ENCODE measurements at places on chromosomes 11 and 22.

GRCh38 chr11:119000906-119001305, 3.0 kb downstream of the CENATAC start:
- no peak for DNase-seq

GRCh38 chr11:66437979-66438503, 607 bp downstream of the MRPL11 start:
- DNase-seq, result no peak

- DNase-seq, result peak; percentile 58
Measured at GRCh38 chr22:45163099-45163450, 650 bp upstream of the NUP50 start.

DNA sequence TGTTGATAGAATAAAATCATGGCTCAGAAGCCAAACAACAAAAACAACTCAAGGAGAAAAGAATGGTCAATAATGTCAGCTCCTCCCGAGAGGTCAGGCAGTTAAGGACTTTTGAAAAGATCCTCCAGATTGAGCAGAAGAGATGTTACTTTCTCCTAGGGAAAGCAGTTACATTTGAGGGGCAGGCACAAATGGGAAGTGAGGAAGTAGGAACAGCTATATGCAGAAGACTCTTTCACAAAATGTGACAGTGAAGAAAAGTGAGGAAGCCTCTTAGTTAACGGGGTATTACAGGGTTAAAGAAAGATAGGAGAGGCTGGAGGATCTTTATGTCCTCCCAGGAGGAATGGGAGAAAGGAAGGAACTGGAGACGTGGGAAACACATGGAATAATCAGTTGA, 3.4 kb downstream of the DCHS1 start:
- no peak for DNase-seq

DNA sequence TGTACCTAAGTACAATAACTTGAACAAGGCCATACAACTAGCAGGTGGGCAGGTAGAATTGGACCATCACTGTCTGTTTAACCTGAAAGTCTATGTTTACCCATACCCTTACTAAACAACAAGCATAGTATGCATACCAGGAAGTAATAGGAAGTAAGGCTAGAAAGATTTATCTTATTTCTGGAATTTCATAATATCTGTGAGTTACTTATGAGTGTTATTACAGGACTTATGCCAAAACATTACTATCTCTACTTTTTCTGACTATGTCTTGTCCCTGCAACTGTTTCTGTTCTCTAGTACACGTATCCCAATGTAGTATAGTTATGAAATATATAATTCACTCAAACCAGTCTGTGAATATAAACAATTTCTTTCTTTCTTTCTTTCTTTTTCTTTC, 1400.8 kb upstream of the TENM4 start:
- DNase-seq, result no peak

DNA sequence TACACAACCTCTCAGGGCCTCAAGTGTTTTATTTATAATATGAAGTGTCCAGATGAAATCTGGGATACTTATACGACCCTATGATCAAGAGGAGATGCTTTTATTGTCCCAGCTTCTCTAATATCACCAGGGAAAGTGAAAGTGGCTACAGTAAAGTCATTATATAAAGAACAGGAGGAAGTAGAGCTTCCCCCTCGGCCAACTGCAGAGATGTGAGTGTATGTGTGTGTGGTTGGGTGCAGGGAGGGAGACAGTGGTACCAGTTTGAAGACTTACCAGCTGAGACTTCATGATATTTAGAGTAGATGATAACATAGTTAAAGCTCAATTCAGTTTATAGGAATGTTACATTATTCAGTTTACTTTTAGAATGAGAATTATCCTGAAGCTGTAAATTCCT, 373.6 kb upstream of the DDI1 start:
- no peak for DNase-seq

- DNase-seq, result no peak
Measured at GRCh38 chr22:38781033-38781432, 12.9 kb downstream of the DNAL4 start.

DNA sequence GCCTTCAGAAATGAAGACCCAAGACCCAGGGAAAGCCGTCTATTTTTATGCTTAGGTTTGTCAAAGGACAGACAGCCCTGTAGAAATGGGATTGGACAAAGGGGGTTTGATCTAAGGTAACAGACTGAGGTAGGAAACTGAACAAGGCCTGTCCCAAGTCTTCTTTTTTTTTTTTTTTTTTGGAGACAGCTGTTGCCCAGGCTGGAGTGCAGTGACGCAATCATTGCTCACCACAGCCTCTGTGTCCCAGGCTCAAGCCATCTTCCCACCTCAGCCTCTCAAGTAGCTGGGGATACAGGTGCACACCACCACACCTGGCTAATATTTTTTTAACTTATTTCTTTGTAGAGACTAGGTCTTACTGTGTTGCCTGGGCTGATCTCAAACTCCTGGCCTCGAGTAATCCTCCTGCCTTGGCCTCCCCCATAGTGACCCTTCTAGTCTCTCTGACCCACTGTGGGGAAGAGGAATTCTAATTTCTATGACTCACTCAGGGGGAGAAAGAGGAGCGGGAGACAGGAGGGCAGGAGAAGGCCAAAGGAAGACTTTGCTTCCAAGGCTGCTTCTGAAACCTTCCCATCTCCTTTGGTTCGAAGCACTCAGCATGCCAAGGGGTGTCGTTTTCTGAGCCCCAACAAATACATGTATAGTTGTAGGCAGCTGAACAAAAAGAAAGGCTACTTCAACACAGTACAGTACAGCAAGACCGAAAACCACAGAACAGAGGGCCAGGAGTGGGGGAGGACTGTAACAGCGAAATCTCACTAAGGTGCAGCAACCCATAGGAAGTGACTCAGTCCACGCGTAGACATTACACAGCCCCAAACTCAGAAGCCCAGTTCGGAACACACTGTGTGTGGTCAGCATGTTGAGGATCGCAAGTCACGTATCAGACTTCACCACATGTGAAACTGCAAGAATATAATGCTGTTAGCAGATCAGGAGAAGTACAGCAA, 872 bp downstream of the TMA7B start:
- DNase-seq, result peak; percentile 55

DNA sequence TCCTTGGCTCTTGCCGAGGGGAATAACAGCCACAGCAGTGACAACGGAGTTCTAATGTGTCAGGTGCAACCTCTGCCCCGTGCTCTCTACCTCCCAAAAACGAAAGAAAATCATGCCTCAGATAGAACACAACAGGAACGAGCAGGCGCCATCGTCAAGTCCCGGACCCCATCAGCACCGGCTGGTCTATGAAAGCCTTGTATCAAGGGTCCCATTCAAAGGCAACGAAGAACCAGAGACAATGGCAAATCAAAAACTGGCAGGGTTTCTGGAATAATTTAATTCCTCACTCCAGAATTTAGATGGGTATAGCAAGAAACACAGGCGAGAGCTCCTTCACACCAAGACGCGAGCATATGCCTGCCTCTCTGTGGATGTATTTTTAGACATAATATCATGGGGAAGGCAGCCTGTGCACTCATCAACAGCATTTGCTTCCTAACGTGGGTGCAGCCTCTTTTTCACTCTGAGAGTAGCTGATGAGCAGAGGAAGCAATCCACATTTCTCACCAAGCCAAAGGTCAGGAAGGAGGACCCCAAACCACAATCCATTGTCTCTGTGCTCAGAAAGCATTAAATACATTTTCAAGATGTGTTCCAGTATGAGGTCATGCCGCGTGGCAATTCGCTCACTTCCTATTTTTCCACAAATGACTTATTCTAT, 193.4 kb upstream of the BLID start:
- DNase-seq, result no peak

- no peak for DNase-seq
Measured at GRCh38 chr22:29165321-29166060, 40.2 kb upstream of the EMID1 start.

- DNase-seq, result peak; percentile 81
Measured at GRCh38 chr11:107565219-107565937, at the start of gene ALKBH8. Gene ALKBH8, minus strand, starts transcription at chr11:107565735. Its CDS starts 4,842 bp downstream, at chr11:107560893.

GRCh38 chr11:1987024-1987423, 10.6 kb downstream of the H19 start:
- DNase-seq, result no peak

DNA sequence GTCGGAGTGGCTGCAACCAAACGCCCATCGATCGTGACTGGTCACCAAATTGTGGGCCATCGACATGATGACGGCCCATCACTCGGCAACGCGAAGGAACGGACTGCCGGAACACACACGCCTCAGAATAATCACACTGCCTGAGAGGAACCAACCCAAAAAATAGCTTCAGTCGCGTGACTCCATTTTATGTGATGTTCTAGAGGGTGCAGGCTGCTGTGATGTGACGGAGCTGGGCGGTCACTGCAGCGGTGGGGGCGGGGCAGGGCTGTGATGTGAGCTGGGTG, 174.6 kb downstream of the CTTN start:
- DNase-seq, result no peak

GRCh38 chr11:93849751-93850593, 446 bp downstream of the VSTM5 start:
- DNase-seq, result peak; percentile 52

GRCh38 chr22:46829941-46830715, 67.7 kb downstream of the TBC1D22A start:
- DNase-seq, result peak; percentile 49

GRCh38 chr11:14340721-14341120, 18.3 kb downstream of the RRAS2 start:
- DNase-seq, result no peak

DNA sequence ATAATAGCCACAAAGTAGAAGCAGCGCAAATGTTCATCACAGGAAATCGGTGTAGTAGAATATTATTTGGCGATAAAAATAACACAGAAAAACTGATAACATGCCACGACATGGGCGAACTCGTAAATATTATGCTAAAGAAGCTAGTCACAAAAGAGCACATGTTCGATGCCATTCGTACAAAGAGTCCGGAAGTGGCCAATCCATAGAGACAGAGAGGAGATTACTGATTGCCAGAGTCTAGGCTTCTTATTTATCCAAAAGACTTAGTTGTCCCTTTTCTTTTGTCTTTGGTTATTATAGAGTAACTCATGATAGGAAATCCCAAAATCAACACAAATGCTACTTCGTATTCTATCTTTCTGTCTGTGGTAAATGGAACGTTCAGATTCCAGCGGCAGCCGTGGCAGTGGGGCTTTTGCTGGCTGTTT, 56.5 kb downstream of the MED15 start:
- no peak for DNase-seq

DNA sequence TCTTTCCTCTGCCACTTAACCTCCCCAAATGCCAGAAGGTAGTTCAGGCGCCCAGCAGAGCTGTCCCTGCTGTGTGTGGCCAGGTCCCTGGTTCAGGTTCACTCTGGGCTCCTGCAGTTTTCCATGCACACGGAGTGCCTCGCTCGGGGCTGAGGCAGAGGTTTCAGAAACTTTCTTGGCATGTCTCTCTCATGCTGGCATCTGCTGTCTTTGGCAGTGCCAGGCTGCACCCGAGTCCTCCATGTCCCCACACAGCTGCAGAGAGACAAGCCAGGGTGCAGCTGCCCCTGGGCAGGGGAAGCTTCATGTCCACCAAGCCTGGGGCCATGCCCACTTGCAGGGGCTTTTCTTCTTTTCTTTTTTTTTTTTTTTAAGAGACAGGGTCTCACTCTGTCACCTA, 7.0 kb upstream of the NEFH start:
- DNase-seq, result no peak

GRCh38 chr11:129894278-129895125, 876 bp downstream of the NFRKB start:
- DNase-seq, result peak; percentile 49

GRCh38 chr11:18650859-18651557, 16.9 kb upstream of the SPTY2D1 start:
- DNase-seq, result peak; percentile 58

- no peak for DNase-seq
Measured at GRCh38 chr11:62898027-62898426, 17.3 kb downstream of the SLC3A2 start.

- peak; percentile 99 for DNase-seq
Measured at GRCh38 chr22:20079745-20080444, at the start of gene DGCR8. Gene DGCR8, plus strand, starts transcription at chr22:20080241. Its CDS starts 5,723 bp downstream, at chr22:20085964.

DNA sequence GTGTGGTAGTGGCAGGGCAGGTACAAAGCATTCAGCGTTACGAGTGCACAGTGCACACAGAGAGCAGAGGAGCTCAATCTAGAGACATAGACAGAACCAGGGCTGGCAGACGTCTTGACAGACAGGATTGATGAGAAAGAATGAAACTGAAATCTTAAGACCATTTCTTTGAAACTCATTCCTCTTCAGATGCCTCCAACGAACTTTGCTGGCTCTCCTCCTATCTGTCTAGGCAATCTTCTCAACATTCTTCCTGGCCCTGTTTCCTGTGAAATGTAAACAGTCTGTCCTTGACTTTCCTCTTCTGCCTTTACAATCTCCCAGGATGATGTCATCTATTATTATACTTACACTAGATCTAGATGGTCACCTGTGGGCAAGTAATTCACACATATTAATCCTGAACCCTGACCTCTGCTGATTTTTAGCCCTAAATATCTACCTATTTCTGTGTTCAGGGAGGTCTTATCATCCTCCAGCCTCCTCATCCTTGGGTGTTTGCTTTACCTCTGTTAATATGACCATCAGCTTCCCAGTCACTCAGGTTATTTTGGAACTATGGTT, 119.5 kb downstream of the ENTHD1 start:
- DNase-seq, result no peak

- no peak for DNase-seq
Measured at GRCh38 chr11:20275987-20276965, 87.2 kb upstream of the HTATIP2 start.

- peak; percentile 87 for DNase-seq
Measured at GRCh38 chr22:26658671-26659478, 1.5 kb downstream of the MIAT start.

GRCh38 chr11:88398372-88398771, 60.8 kb upstream of the CTSC start:
- peak; percentile 34 for DNase-seq

DNA sequence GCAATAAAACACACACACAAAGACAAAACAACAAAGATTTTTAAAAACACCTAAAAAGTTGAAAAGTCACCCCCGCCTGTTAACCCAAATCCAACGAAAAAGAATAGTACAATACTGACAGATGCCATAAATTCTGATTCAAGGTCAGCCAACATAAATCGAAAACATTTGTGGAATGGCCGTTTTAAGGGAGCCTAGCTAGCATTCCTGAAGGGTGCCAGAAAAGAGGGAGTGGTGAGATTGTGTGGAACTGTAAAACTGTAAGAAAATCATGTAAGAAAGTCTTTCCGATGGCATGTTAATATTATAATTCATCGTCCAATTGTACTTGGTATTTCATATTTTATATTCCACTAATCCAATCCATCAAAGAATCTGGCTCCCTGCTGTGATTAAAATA, 75.1 kb downstream of the RAB38 start:
- peak; percentile 6 for DNase-seq

- no peak for DNase-seq
Measured at GRCh38 chr11:72586321-72587090, 87.7 kb downstream of the PDE2A start.

DNA sequence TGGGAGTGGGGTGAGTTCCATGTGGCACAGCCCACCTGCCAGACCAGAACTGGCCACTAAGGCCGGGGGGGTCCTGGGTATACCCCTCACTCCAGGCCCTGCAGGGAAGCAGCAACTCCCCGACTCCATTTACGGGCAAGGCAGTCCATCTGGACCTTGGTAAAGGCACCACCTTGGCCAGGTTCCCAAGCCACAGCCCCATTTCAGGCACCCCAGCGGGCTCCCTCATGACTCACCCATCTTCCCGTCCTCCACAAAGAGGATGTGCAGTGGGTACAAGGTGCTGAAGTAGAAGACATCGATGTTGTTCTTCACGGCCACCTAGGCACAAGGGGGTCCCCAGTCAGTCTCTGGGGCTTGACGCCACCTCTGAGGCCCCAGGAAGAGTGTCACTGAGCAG, 15.7 kb upstream of the RASL10A start:
- DNase-seq, result no peak

GRCh38 chr11:115135936-115136335, 368.3 kb downstream of the CADM1 start:
- DNase-seq, result no peak
